ENCODE measurements at places on chromosomes 3 and 15.

DNA sequence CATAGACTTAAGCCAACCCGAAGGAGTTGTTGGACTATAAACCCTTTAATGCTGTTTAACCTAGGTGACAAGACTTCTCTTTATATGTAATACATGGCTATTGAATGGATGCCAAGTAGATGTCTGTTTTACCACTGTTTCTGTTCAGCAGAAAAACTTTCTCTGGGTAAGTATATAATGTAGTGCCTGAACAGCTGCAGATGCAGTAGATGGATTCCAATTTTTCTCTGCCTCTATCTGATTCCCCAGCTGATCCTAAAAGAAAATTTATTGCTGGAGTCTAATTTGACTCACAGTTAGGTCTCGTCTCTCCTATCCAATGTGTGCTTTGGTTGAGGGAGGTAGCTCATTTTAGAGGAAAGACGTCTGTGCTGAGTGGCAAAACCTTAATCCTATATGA lies 256.5 kb upstream of the CBLB start:
- DNase-seq, result no peak

- DNase-seq, result no peak
These were observed 405.5 kb upstream of the CNTN4 start for GRCh38 chr3:1693145-1693544.

GRCh38 chr3:24539699-24540098 lies 45.0 kb upstream of the THRB start:
- no peak for DNase-seq

DNA sequence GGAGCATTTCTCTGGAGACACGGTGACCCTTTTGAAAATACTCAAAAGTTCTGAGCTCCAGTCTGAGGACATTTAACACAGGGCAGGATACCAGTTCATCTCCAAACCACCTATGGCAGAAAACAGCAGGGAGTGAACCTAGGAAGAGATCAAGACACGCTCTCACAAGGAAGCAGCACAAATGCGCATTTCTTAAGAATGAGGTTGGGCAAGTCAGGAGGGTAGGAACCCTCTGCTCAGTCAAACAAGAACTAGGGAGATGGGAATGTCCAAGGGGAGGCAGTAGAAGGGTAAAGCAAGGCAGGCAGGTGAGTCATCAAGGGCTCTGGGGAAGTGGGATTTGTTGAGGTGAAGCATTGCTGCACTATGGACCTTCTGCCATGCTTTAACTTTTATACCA lies 60.3 kb upstream of the PSMD6 start:
- DNase-seq, result no peak
